Dermis blood vessel endothelial cell (primary cell): ENCODE measurements at places on chromosomes 6 and 20. TPM values are rescaled to one million over a fixed set of nuclear protein-coding genes. Genes with fewer than 3 reads are reported as not detected.

- no peak for DNase-seq
Measured at GRCh38 chr6:39836606-39837005, 44.4 kb downstream of the DAAM2 start.

DNA sequence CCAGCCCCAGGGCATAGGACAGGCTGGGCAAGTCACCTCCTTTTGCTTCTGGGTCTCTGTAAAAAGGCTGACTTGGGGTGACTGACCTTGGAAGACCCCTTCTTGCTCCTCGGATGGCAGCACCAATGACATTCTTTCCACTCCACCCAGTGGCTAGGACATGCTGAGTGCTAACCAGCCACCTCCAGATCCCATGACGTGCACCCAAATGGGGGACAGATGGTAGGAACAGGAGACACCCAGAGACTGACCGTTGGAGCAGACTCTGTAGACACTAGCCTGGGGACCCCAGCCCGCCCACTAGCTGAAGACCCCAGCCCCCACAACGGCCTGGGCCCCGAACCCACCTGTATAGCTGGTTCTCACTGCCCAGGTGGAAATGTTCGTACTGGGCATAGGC, 38.3 kb downstream of the ANGPT4 start:
- no peak for DNase-seq

DNA sequence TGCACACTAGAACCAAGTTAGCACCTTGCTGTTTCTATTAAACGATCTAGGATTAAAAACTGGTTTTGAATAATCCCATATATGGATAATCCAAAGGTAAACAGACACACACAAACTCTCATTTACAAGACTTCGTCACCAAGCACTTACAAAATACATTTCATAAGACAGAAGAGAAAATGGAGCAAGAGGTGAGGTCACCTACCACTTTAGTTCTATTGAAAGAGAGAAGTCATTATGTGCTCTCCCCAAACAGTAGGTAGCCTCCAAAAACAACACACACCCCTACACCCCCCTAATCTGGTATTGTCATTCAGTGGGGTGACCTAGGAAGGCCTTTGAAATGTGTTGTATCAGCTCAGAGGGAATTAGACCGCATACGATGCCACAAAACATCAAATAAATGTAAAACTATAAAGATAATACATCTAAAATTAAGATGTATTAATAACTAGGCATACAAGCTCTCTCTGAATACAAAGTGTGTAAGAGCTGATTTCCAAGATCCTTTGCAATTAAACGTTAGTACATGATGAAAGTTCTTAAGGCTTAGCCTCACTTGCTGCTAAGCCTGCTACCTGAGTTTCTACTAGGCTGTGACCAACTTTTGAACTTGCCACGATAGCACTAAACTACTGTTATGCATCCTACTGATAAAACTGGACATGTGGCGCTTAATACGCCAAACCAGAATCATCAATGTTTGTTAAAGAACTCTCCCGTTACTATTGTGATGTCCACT, 1.6 kb downstream of the SRPK1 start:
- DNase-seq: peak; percentile 40

DNA sequence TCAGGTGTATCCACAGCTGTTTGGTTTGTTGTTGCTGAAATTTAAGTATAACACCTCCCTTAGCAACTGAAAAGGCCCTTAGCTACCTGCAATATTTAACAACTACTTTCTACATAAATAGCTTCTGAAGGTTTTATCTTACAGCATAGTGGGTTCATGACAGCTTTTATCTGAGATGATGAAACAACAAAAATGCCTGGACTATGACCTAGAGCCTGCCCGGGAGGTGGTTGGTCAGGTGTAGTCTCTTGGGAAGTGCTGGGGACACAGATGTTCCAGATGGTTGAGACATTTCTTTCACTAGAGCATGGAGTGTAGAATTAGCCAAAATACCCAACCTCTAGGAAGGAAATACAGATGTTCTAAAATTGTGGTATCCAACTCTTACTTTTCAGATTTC, 705.4 kb downstream of the MAFB start:
- no peak for DNase-seq

GRCh38 chr6:167113047-167113754, 9.7 kb upstream of the CCR6 start:
- no peak for DNase-seq

GRCh38 chr20:39534846-39535245, 572.7 kb downstream of the DHX35 start:
- DNase-seq: no peak

- no peak for DNase-seq
Measured at GRCh38 chr6:255041-255750, 37.1 kb upstream of the DUSP22 start.

DNA sequence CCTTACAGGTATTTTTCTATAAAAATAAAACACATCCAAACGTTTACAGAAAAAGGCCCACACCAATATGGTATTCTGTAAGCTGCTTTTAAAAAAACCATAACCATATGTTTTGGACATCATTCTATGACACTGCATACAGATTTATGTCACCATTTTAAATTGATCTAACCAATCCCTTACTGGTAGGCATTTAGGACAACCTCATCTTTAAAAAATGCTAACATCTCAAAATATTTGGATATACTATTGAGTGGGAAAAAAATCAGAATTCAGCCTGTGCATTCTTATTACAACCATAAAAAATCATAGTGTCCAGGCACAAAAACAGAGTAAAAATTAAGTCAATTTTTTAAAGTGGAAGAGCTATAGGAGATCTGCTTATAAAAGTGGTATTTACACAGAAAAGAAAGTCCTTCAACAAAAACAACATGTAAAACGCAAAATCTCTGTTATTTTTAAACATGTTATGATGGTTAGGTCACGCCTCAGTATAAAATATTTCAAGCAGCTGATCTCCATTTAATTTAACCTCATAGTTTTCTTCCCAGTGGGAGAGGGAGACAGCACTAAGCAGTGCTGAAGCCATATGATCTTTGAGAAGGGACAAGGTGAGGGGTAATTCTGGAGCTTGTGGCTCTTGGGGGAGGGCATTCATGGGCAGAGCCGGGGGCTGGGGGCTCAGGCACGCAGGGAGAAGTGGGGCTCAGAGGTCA, 21.2 kb downstream of the TRAM2 start:
- no peak for DNase-seq

- peak; percentile 67 for DNase-seq
Measured at GRCh38 chr6:159681191-159681880, 11.7 kb downstream of the SOD2 start.

Gene TRIM40
- total RNA-seq: not detected in 2 replicates

Gene IBTK
- 42.2 and 47.0 TPM in 2 replicates for total RNA-seq

Gene SLC32A1
- 0.05 TPM in 1 of 2 replicates, not detected in the other for total RNA-seq
